ENCODE measurements at places on chromosomes 3 and 15. TPM values are rescaled to one million over a fixed set of nuclear protein-coding genes. Genes with fewer than 3 reads are reported as not detected.
A peak's percentile ranks its signal among the peaks of the same experiment; 100 is the strongest.

GRCh38 chr15:67142092-67142766 is 76.8 kb downstream of the SMAD3 start:
- no peaks in the 10 kb centered on the region for H3K36me3 ChIP-seq
- H3K27ac ChIP-seq, result no peak overlapping the region
- peaks cover 7% of the 10 kb centered on the region for H3K4me1 ChIP-seq
- DNase-seq, result no peak
- H3K4me3 ChIP-seq, result no peak overlapping the region

- peak; percentile 60 for DNase-seq
- peaks cover 6% of the 10 kb centered on the region for H3K4me1 ChIP-seq
- no peak overlapping the region for H3K27ac ChIP-seq
- H3K36me3 ChIP-seq, result no peaks in the 10 kb centered on the region
- no peak overlapping the region for H3K4me3 ChIP-seq
Measured at GRCh38 chr3:34260271-34261000, 462.0 kb downstream of the PDCD6IP start.

DNA sequence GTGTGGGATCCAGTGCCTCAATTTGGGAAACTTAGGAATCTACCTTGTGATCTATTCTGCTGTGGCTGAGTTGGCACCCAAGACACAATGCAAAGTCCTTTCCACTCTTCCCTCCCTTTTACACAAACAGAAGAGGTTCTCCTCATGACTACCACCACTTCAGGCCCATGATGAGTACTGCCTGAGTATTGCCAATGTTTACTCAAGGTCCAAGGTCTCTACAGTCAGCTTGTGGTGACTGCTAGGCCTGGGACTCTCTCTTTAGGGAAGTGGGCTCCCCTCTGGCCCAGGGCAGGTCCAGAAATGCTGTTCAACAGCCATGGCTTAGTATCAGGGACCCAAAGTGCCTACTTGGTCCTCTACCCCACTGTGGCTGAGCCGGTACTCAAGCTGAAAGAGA is 56.8 kb upstream of the PEX5L start:
- H3K36me3 ChIP-seq, result no peaks in the 10 kb centered on the region
- no peaks in the 10 kb centered on the region for H3K27me3 ChIP-seq
- H3K4me1 ChIP-seq, result no peaks in the 10 kb centered on the region
- no peak overlapping the region for H3K27ac ChIP-seq

DNA sequence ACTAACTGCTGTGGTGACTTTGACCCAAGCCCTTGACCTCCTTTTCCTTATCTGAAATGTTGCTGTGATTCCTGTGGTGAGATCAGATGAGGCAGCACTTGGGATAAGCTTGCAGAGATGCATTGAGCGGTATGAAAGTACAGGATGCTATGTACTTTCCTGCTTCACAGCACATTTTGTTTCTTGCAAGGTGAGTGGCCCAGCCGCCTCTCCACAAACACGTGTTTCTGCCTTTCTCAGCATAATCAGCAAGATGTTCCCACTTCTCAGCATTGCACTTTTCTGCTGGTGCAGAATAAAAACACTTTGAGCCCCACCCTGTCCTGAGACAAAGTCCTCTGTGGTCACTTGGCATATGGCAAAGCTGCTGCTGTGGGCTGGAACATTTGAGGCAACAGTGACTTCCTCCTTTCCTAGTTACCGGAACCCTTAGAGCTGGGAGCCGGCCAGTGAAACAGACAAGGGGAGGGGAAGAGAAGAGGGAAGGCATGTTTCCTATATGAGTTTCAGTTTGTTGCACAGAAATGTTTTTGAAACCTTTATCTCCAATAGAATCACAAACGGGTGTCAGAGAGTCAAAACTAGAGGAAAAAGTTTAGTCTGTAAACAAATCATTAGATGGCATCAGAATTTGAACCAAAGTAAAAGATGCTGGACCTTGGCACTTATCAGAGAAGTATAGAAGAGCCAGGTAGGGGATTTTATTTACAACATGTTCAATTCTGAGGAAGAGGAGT is 5.0 kb downstream of the NUDT16 start:
- no peak overlapping the region for H3K4me3 ChIP-seq
- no peak for DNase-seq
- H3K4me1 ChIP-seq, result peaks cover 8% of the 10 kb centered on the region
- H3K27ac ChIP-seq, result no peak overlapping the region
- H3K36me3 ChIP-seq, result no peaks in the 10 kb centered on the region
- no peaks in the 10 kb centered on the region for H3K27me3 ChIP-seq

GRCh38 chr15:26537663-26538062 is 235.2 kb downstream of the GABRB3 start:
- no peak overlapping the region for H3K27ac ChIP-seq
- H3K27me3 ChIP-seq, result no peaks in the 10 kb centered on the region
- no peak for DNase-seq
- H3K4me3 ChIP-seq, result no peak overlapping the region
- H3K36me3 ChIP-seq, result no peaks in the 10 kb centered on the region
- no peaks in the 10 kb centered on the region for H3K4me1 ChIP-seq

DNA sequence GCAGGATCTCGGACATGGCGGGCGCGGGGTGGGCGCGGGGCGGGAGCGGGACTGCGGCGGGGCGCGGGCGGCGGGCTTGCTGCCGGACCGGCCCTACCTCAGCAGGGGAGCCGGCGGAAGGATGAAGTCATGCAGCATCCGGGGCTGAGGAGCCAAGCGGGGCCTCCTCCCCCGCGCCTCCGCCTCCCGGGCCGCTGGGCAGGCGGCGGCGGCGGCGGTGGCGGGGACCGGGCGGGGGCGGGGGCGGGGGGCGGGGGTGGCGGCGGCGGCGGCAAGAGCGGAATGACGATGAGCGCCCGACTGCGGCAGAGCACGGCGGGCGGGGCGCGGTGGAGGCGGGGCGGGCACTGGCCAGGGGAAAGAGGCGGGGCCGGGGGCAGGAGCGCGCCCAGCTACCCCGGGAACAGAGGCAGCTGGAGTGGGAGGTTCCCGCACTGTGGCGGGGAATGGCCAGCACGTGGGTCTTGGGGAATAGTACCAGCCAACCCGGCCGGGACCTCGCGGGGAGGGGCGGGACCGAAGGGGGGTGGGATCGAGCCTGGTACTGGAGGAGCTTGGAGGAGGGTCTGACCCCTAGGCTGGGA is at the start of gene CAMK2N2:
Gene CAMK2N2 (minus strand): TSS at position 284 of the 584 bp plus-strand sequence. CDS start 268 bp downstream, at position 16.
- DNase-seq, result peak; percentile 85
- peak within 1 kb of the TSS; percentile 47 for H3K4me3 ChIP-seq
- H3K27ac ChIP-seq, result no peak within 1 kb of the TSS
- no peaks in the 10 kb centered on the region for H3K4me1 ChIP-seq
- no peaks in the 10 kb centered on the region for H3K27me3 ChIP-seq

DNA sequence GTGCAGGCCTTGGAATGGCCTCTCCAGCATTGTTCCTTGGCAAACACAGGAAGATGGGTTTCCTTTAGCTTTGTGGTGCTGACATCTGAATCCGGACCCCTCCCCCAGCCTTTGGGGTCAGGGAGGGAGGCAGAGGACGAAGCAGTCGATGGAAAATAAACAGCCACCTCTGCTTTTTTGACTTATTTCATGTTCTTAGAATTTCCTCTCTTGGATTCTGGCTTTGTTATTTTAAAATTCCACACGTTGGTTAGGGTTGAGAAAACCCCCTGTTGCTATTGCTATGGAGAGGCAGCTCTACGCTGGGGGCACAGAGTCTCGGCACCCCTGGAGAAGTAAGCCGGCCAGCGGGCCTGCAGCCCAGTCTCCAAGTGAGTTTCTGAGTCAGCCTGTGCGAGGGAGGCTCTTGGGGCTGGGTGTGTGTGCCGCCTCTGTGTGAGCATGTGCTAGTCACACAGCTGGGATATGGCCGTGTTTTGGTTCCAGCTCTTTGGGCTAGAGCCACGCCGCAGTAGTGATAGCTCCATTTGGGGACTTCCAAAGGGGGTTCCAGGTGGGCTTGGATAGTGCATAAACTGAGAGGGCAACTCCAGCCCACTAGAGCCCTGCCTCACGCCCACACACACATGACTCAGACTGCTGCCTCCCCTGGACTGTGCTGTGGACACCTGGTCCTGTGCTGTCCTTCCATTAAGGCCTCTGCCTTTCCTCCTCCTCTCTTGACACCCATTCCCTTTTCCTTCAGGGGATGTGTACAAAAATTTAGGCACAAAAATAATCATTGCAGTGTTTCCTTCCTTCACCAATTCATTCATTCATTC is 58.8 kb downstream of the AMOTL2 start:
- peaks cover 10% of the 10 kb centered on the region for H3K4me1 ChIP-seq
- H3K27ac ChIP-seq, result peak overlapping the region; percentile 43
- no peaks in the 10 kb centered on the region for H3K36me3 ChIP-seq

DNA sequence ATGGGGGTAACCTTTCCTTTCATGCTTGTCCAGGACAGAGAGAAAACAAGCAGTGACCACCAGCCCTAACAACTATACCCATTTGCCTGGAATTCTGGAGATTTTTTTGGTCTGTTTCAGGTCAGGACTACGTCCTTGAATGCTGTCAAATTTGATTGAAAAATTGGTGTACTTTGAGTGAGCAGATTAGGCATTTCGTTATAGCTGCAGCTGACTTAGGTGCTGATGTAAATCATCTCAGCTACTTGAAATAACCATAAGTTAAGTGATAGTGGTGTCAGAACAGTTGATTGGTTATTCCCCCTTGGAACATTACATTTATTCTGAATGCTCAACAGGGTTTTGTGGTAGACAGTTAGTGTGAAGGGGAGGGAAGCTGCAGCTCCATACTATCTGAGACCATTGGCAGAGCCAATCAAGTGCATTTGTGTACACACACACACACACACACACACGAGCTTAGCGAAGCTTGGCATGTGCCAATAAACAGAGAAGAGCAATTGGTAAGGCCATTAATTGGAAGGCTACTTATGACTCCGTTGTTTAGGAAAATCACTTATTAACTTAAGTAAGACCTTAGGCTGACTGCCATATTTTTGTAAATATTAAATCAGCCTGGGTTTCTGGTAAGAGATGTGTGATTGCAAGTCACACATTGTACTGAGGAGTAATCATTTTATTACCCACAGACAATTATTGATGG is 447.8 kb downstream of the MFSD1 start:
- DNase-seq, result no peak
- no peaks in the 10 kb centered on the region for H3K36me3 ChIP-seq
- H3K27ac ChIP-seq, result no peak overlapping the region
- no peaks in the 10 kb centered on the region for H3K4me1 ChIP-seq

- H3K4me3 ChIP-seq, result no peak overlapping the region
- no peak for DNase-seq
- peaks cover 2% of the 10 kb centered on the region for H3K4me1 ChIP-seq
- H3K27me3 ChIP-seq, result no peaks in the 10 kb centered on the region
- H3K27ac ChIP-seq, result no peak overlapping the region
Measured at GRCh38 chr3:129727707-129728106, 121.2 kb upstream of the PLXND1 start.

DNA sequence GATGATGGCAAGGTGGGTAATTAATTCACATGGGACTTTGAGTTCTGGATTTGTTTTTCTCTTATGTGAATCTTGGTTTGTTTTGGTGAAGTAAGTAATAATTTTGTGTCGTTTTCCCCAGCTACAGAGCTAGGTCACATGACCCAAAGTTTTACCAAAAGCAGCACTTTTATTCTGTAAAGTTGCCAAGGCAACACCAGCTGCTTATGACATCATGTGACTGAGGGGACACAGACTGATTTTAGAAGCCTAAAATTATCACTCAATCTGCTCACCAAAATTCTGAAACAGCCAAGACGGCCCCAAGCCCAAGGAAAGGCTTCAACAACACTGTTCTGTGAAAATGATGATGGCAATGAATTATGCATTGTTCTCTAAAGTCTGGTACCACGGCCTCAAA is 63.9 kb downstream of the MEX3B start:
- no peak overlapping the region for H3K4me3 ChIP-seq
- H3K27ac ChIP-seq, result no peak overlapping the region
- H3K4me1 ChIP-seq, result no peaks in the 10 kb centered on the region
- no peak for DNase-seq
- no peaks in the 10 kb centered on the region for H3K36me3 ChIP-seq
- H3K27me3 ChIP-seq, result no peaks in the 10 kb centered on the region

- H3K4me1 ChIP-seq, result no peaks in the 10 kb centered on the region
- DNase-seq, result no peak
- H3K4me3 ChIP-seq, result no peak overlapping the region
- no peaks in the 10 kb centered on the region for H3K36me3 ChIP-seq
Measured at GRCh38 chr3:151446002-151446340, 14.9 kb downstream of the IGSF10 start.

- H3K27ac ChIP-seq, result no peak overlapping the region
- no peaks in the 10 kb centered on the region for H3K4me1 ChIP-seq
- DNase-seq, result no peak
- no peaks in the 10 kb centered on the region for H3K36me3 ChIP-seq
Measured at GRCh38 chr15:40115670-40116093, 7.0 kb upstream of the BMF start.

DNA sequence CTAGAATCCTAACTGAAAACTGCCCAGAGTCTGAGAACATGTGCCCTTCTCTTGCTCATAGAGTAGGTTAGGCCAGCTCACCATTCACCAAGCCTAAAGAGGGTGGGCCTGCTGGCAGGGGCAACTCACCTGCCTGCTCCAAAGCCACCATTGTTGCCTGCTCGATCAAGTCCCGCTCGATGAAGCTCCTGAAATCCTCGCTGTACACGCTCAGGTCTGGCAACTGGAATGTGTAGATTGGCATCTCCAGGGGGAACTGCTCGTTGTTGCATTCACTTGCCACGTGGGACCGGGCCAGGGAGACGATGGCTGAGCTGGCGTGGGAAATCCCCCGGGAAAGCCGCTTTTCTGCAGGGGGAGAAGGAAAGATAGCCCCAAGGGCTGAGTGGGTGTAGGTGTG is 232.2 kb downstream of the KLF13 start:
- H3K36me3 ChIP-seq, result no peaks in the 10 kb centered on the region
- no peak for DNase-seq
- no peak overlapping the region for H3K27ac ChIP-seq

- no peaks in the 10 kb centered on the region for H3K27me3 ChIP-seq
- H3K4me1 ChIP-seq, result peaks cover 6% of the 10 kb centered on the region
- H3K36me3 ChIP-seq, result no peaks in the 10 kb centered on the region
- no peak for DNase-seq
- peak overlapping the region; percentile 10 for H3K27ac ChIP-seq
Measured at GRCh38 chr3:42741796-42742195, 31.3 kb downstream of the CCDC13 start.

DNA sequence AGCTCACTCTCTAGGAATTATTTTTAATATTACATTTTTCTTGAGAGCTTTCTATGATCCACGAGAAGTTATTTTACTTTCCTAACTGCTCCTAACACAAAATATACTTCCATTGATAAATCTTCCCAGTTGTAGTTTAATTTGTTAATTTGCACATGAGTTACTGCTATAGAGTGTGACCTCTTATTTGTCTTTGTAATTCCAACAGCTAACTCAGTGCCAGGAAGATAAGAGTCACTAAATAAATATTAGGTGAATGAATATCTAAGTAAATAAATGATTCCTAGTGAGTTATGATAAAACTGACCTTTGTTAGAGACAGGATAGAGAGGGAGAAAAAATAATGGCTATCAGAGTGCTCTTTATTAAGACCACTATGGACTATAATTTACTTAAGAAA is 319.9 kb downstream of the NAALADL2 start:
- no peak for DNase-seq
- no peaks in the 10 kb centered on the region for H3K27me3 ChIP-seq
- H3K4me3 ChIP-seq, result no peak overlapping the region
- H3K27ac ChIP-seq, result no peak overlapping the region
- no peaks in the 10 kb centered on the region for H3K4me1 ChIP-seq
- H3K36me3 ChIP-seq, result no peaks in the 10 kb centered on the region

GRCh38 chr3:55090291-55090690 is 162.4 kb upstream of the LRTM1 start:
- no peak overlapping the region for H3K27ac ChIP-seq
- no peaks in the 10 kb centered on the region for H3K36me3 ChIP-seq
- no peak for DNase-seq

ATP8B4 gene
- total RNA-seq, result 19.1 TPM

CYP1A2 gene
- total RNA-seq, result not detected

SELENOK gene
- 44.0 TPM for total RNA-seq

LRRC2 gene
- total RNA-seq, result 0.78 TPM

LCTL gene
- not detected for total RNA-seq

CTXN2 gene
- total RNA-seq, result not detected

A4GNT gene
- total RNA-seq, result not detected

SLC25A20 gene
- total RNA-seq, result 12.4 TPM

TMCO5A gene
- not detected for total RNA-seq

THAP10 gene
- 1.7 TPM for total RNA-seq

SCN11A gene
- total RNA-seq, result 0.93 TPM
